Putamen (tissue), 1 donor: ENCODE measurements at places on chromosomes 12 and 14.

- DNase-seq: no peak
These were observed 9.2 kb downstream of the SOS2 start for GRCh38 chr14:50222055-50222613.

DNA sequence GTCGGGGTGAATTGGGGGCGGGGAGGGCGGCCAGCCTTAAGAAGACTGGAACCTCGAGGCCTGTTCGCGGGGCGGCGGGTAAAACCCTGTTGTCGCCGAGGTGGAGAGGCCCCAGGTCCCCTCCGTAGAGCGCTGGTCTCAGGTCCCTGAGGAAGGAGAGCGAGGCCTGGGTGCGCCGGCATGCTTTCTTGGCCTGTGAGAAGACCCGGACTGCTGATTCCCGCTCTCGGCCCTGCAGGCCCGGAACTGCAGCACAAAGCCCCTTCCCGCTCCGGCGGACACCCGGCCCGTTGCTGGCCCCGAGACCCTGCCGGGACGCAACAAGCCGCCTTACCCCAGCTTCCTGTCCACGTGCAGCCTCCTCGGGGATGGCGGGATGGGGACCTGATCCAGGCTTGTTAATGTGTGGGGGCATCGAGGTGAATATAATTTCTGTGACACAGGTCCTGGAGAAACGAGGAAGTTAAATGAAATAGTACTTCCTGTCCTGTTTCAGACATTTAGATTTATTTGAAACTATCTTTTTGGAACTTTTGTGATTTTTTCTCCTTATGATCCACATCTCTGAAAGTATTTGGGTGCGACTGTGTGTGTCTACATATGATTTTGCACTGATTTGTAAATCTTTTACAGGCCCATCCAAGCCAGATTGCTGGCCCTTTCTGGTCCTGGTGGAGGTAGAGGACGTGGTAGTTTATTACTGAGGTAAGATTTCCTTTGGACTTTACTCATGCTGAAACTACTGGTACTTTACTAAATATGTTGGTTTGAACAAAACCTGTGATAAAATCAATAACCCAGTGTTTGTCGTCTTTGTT, 600 bp downstream of the PNN start:
- DNase-seq: no peak

- no peak for DNase-seq
These were observed 279.8 kb downstream of the AKAP6 start for GRCh38 chr14:32608857-32609256.

DNA sequence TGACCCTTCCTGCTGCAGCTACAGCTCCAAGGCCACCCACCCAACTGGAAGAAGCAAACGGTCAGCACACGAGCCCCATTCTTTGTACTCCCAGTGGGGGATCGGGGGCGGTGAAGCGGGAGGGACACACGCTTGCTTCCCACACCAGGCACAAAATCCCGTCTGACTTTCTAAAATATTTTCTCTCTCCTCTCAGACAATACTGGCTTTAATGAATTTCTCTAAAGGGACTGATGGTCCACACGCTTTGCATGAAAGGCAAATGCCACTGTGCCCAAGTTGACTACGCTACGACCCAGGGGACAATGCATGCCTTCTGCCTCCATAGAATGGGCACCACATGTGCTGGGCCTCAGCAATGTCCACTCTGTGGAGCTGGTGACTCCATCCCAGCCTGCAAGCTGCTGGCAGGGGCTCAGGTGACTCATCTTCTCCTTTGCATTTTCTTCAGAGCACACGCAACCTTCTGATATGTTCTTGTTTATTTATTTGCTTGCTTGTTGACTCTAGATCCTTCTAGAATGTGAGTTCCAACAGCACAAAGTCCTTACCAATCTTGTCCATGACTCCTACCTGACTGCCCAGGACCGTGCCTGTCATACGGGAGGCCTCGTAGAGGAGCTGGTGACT, 15.6 kb downstream of the SYNE3 start:
- DNase-seq: no peak

DNA sequence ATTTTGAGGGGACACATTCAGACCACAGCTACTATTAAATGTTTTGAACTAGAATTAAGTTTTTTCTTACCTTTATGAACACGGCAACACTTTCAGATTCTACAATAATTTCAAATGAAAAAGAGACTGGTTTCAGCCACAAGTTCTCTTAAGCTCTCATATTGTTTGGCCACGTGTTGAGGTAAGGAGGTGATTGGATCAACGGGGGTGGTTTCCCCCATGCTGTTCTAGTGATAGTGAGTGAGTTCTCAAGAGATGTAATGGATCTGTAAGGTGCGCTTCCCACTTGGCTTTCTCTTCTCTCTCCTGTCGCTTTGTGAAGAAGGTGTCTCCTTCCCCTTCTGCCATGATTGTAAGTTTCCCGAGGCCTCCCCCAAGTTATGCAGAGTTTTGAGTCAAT, 48.9 kb upstream of the DYRK2 start:
- no peak for DNase-seq

DNA sequence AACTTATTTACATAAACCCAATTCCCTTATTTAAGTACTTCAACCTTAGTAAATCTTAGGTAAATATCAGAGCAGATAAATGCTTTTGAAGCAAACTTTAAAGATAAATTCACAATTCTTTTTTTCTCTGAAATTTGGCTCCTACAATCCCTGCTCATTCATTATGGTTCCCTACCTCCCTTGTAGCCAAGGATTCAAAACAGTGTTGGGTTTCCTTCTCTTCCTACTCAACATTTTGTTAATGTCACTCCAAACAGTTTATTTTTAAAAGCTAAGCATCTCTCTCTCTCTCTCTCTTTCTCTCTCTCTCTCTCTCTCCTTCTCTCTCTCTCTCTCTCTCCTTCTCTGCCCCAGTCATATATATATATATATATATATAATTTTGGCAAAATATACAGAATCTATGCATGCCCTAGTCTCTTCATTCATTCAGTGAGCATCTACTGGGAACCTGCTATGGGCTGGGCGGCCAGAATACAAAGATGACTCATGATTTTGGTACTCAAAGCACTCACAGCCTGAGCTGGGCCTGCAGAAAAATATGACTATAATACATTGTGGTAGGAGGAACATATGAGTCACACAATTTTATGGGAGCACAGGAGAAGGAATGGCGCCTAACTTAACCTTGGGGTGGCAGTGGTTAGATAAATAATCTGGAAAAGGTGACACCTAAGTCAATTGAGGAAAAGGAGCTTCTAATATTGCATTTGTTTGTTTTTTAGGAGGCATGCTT, 123.7 kb upstream of the DHRS4 start:
- no peak for DNase-seq

DNA sequence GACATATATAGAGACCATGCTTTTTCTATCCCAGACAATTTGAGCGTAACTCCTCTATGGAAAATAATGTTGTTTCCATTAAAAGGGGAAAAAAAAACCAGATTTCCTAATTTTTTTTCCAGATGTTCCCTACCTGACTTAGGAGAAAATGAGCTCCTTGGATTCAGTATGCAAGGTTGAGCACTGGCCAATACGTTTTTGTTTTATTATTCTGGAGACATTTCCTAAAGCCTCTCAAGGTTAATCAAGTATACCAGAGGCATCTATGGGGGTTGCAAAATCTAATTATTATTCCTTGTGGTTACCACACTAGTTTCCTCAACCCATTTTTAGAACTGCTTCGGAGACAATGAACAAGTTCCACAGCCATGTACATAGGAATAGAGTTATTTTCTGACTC, 291.3 kb downstream of the SLC16A7 start:
- DNase-seq: no peak

- no peak for DNase-seq
These were observed 24.4 kb downstream of the DHRS2 start for GRCh38 chr14:23660290-23661226.

- no peak for DNase-seq
These were observed 32.7 kb downstream of the KDM5A start for GRCh38 chr12:356276-356988.

GRCh38 chr14:62697461-62697860, 347.8 kb downstream of the KCNH5 start:
- no peak for DNase-seq

DNA sequence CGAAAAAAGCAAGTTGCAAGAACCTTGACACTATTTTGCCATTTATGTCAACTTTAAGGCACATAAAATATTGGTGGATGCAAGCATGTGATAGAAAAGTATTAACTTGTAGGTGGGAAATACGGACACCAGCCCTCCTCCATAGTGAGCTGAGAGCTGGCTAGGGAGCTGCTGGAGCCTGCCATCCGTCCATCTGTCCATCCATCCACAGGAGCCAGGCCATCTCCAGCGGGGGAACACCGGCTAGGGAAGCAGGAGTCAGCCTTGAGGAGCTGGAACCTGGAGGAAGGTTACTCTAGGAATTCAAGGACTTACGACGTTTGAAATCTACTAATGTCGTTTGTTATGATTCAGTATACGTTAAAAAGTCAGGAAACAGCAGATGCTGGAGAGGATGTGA, 120.7 kb upstream of the C14orf180 start:
- no peak for DNase-seq

- no peak for DNase-seq
These were observed 2.5 kb downstream of the KCNH3 start for GRCh38 chr12:49541140-49541861.

- DNase-seq: no peak
These were observed 16.2 kb upstream of the PLEKHG3 start for GRCh38 chr14:64688031-64688430.

DNA sequence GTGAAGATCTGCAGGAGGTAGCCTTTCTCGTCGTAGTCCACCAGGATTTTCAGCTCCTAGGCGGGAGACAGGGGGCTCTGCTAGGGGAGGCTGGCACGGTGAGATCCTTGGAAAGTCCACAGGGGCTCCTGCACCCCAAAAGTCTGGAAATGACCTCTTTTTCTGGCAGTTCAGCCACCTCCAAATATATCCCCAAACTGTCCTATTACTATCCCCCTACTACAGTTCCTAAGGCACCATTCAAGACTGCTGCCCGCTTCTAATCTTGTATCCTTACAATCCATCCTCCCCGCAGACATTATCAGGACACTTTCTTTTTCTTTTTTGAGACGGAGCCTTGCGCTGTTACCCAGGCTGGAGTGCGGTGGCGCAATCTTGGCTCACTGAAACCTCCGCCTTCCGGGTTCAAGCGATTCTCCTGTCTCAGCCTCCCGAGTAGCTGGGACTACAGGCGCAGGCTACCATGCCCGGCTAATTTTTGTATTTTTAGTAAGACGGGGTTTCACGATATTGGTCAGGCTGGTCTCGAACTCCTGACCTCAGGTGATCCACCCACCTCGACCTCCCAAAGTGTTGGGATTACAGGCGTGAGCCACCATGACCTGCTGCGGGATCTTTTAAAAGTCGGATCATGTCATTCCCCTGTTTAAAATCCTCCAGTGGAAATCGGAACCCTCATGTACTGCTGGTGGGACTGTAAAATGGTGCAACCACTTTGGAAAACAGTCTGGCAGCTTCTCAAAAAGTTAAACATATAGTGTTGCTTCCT, 18.5 kb downstream of the HPD start:
- DNase-seq: no peak

DNA sequence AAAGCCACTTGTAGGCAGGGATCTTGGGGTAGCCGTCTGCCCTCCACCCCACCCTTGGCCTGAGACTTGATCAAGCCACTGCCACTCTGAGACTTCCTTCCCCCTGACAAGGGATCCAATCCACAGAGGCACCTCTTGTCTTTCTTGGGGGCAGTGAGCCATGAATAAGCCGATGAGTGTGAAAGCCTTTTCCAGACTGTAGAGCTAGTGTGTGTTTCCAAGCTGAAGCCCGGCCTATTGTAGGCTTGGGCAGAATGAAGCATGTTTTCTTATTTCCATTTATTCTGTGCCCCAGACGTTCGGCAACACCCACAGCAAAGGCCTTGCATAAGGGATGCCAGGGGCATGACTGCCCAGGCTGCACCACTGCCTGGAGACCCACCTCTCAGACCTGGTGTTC, 991.6 kb downstream of the BCL11B start:
- DNase-seq: no peak

DNA sequence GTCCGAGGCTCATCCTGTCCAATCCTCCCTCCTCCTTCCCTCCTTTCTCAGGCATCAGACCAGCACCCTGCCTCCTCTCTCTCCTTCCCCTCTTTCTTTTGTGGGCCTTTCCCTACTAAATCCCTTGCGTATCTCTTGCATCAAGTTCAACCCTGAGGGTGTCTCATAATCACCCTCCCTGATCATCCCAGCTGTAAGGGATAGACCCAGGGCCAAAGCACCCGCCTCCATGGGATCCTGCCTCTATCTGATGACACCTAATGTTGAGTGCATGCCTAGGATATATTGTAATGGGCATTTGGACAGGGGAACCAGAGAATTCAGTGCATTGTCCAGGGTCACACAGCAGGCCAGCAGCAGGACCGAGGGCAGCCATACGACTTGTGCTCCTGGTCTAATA, 84.9 kb downstream of the PHETA1 start:
- no peak for DNase-seq

- DNase-seq: no peak
These were observed 66.9 kb downstream of the C12orf56 start for GRCh38 chr12:64323476-64324225.

DNA sequence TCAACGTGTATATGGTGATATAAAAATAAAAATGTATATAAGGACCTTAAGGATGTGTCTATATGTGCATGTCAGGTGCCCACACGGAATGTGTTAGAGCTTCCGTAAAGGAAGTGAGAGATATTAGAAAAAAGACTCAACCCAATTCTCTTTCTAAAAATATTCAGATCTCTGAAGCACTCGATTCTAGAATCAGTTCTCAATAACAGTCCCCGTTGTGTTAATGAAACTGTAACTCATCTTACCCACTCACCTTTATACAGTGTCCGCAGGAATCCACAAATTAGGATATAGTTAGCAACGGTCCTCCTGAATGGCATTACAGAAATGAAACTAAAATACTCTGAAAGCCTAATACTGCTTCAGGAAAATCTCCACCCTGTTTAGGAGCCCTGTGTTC, 29.3 kb downstream of the GRIN2B start:
- DNase-seq: no peak

GRCh38 chr12:48164451-48164850, 7.1 kb upstream of the ASB8 start:
- DNase-seq: no peak

DNA sequence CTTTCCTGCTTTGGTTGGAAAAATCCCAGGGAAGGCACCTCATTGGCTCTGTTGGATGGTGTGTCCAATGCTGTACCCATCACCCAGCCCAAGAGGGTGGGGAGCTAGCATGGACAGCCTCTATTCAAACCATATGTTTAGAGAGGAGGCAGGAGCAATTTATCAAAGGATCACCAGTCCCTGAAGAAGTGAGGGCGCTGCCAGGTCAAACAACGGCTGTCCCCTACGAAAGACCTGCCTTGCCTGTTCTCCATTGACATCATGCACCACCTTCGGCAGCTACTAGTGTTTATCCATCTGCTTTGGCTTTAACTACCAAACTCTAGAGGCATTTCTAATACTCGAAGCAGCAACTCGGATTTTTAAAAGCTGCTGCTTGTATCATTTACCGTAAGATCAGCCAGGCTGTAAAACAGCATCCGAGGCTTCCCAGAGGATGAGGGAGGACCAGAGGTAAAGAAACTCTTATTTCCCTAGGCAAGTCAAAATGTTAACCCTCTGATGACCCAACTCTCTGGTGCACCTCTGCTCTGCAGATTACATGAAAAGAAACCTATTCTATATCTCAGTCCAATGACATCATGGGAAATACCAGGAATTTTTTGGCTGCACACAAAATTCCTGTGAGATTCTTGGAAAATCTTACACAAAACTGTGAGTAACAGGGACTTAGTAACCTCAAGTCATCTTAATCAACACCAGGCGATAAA, 720.9 kb upstream of the TBX3 start:
- DNase-seq: no peak

GRCh38 chr14:30159374-30159773, 231.7 kb upstream of the PRKD1 start:
- no peak for DNase-seq

GRCh38 chr14:86450085-86450484, 920.1 kb downstream of the FLRT2 start:
- no peak for DNase-seq

GRCh38 chr14:101276309-101277091, 284.8 kb upstream of the DIO3 start:
- no peak for DNase-seq
